Tibial nerve (tissue), 4 donors: ENCODE measurements at places on chromosomes 16 and 17. TPM values are rescaled to one million over a fixed set of nuclear protein-coding genes. Genes with fewer than 3 reads are reported as not detected.

Gene CTRB2
- 11.1 TPM for total RNA-seq

Gene PRR35
- total RNA-seq: not detected

Gene DOK4
- total RNA-seq: 33.1 TPM

Gene SKAP1
- 2.0 TPM for total RNA-seq

Gene SULT1A2
- total RNA-seq: 6.1 TPM

- no peak overlapping the region for H3K4me3 ChIP-seq
- no peak for DNase-seq
- no peaks in the 10 kb centered on the region for H3K27me3 ChIP-seq
- no peaks in the 10 kb centered on the region for H3K36me3 ChIP-seq
- H3K27ac ChIP-seq: no peak overlapping the region
Observed at GRCh38 chr17:82887255-82888164, 47.7 kb upstream of the ZNF750 start.

- no peak overlapping the region for H3K4me3 ChIP-seq
- H3K27ac ChIP-seq: no peak overlapping the region
- DNase-seq: no peak
- no peaks in the 10 kb centered on the region for H3K4me1 ChIP-seq
Observed at GRCh38 chr16:19935694-19936093, 51.0 kb upstream of the GPRC5B start.

DNA sequence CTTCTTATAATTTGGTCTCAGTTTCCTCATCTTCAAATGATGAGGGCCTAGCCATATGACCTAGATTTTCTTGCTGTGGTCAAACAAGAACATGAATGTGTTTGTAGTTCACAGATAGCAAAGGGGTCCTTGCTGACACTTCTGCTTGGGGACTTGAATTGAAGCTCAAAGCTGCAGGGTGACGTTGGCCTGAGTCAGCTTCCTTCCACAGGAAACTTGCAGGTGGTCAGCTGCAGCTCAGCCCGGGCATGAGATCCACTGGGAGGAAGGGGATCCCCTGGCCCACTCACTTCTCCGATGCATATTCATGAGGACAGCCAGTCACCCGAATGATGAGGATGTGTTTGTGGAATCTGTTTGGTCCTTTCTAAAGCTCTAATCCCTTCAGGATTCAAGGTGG, 42.6 kb upstream of the AXIN2 start:
- H3K27ac ChIP-seq: no peak overlapping the region
- DNase-seq: no peak
- H3K36me3 ChIP-seq: peaks cover 5% of the 10 kb centered on the region
- H3K4me1 ChIP-seq: no peaks in the 10 kb centered on the region
- H3K27me3 ChIP-seq: no peaks in the 10 kb centered on the region

GRCh38 chr16:62137996-62138395, 101.8 kb upstream of the CDH8 start:
- H3K4me3 ChIP-seq: no peak overlapping the region
- H3K36me3 ChIP-seq: no peaks in the 10 kb centered on the region
- no peak overlapping the region for H3K27ac ChIP-seq
- no peaks in the 10 kb centered on the region for H3K27me3 ChIP-seq
- no peak for DNase-seq

DNA sequence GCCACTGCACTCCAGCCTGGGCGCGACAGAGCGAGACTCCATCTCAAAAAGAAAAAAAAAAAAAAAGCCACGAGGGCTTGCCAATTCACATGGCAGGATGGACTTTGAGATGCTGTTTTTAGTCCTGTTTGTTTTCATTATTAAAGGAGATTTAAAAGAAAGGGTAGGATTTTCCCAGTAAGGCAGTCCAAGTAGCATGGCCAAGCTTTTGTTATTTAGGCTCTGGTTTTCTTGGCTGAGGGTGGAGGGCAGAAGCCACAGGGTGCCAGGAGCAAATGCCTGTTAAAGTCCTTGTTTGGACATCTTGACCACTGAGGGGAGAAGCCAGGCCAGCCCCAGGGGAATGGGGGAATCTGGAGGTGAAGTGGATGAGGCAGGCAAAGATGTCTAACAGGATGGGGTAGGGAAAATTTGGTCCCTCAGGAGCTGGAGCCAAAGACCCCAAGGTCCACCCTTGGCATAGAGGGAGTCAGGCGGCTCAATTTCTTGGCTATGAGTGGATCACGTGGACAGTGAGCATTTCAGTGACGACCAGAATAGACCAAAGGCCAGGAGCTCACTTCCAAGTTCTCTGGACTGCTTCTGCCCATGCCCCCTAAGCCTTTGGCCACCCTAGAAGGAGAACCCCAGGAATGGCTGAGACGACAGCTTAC, 20.8 kb upstream of the PLLP start:
- H3K4me3 ChIP-seq: no peak overlapping the region
- H3K27ac ChIP-seq: peak overlapping the region; percentile 80
- H3K4me1 ChIP-seq: peaks cover 29% of the 10 kb centered on the region
- H3K36me3 ChIP-seq: no peaks in the 10 kb centered on the region
- DNase-seq: no peak

DNA sequence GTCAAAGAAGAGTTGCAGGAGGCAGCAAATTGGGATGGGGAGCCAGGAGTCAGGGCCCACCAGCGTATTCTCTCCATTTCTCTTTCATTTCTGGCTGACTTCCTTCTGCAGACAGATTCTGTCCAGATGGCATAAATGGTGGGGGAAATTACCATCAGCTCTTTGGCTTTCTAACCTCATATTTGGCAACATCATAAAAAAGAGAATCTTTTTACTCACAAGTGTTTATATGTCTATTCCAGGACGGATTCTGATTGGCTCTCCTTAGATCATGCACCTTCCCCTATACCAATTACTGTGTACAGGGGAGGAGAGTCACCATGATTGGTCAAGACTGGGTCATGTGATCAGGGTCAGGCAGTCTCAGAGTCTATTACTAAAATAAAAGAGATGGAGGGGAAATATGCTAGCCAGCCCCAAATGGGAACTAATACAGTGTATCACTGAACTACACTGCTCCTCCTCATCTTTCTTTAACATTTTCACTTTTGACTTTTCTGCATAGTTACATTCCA, 537.1 kb upstream of the EEF2KMT start:
- no peak overlapping the region for H3K4me3 ChIP-seq
- no peaks in the 10 kb centered on the region for H3K36me3 ChIP-seq
- no peak for DNase-seq
- H3K27me3 ChIP-seq: no peaks in the 10 kb centered on the region
- no peak overlapping the region for H3K27ac ChIP-seq
- no peaks in the 10 kb centered on the region for H3K4me1 ChIP-seq

GRCh38 chr17:8192070-8192815, 2.3 kb upstream of the BORCS6 start:
- H3K4me3 ChIP-seq: peak overlapping the region; percentile 36
- no peaks in the 10 kb centered on the region for H3K27me3 ChIP-seq
- H3K36me3 ChIP-seq: no peaks in the 10 kb centered on the region
- peaks cover 43% of the 10 kb centered on the region for H3K4me1 ChIP-seq
- peak overlapping the region; percentile 99 for H3K27ac ChIP-seq
- peak; percentile 78 for DNase-seq

- no peaks in the 10 kb centered on the region for H3K4me1 ChIP-seq
- H3K27me3 ChIP-seq: no peaks in the 10 kb centered on the region
- H3K36me3 ChIP-seq: no peaks in the 10 kb centered on the region
- no peak overlapping the region for H3K4me3 ChIP-seq
- no peak for DNase-seq
- no peak overlapping the region for H3K27ac ChIP-seq
Observed at GRCh38 chr17:75921596-75921995, 16.9 kb upstream of the MRPL38 start.

- H3K36me3 ChIP-seq: no peaks in the 10 kb centered on the region
- DNase-seq: no peak
Observed at GRCh38 chr16:23183543-23183862, 958 bp downstream of the SCNN1G start.

- H3K27ac ChIP-seq: no peak overlapping the region
- no peaks in the 10 kb centered on the region for H3K36me3 ChIP-seq
- H3K27me3 ChIP-seq: no peaks in the 10 kb centered on the region
Observed at GRCh38 chr16:82358606-82359221, 188.7 kb upstream of the MPHOSPH6 start.

GRCh38 chr16:81900456-81900855, 110.8 kb downstream of the SDR42E1 start:
- no peaks in the 10 kb centered on the region for H3K4me1 ChIP-seq
- H3K27ac ChIP-seq: no peak overlapping the region
- H3K4me3 ChIP-seq: no peak overlapping the region
- no peaks in the 10 kb centered on the region for H3K36me3 ChIP-seq
- DNase-seq: no peak
- no peaks in the 10 kb centered on the region for H3K27me3 ChIP-seq

DNA sequence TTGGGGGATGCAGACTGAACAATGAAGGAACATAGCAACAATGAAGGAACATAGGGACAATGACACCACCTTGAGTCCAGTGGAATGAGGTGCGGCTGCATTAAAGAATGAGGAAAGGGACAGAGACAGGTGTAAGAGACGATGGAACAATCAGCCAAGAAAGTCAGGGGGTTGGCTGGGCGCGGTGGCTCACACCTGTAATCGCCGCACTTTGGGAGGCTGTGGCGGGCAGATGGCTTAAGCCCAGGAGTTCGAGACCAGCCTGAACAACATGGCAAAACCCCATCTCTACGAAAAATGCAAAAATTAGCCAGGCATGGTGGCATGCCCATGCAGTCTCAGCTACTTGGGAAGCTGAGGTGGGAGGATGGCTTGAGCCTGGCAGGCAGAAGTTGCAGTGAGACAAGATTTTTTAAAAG, 13.6 kb upstream of the CBFB start:
- peaks cover 8% of the 10 kb centered on the region for H3K4me1 ChIP-seq
- DNase-seq: no peak
- no peak overlapping the region for H3K27ac ChIP-seq
- H3K27me3 ChIP-seq: no peaks in the 10 kb centered on the region
- H3K36me3 ChIP-seq: no peaks in the 10 kb centered on the region

DNA sequence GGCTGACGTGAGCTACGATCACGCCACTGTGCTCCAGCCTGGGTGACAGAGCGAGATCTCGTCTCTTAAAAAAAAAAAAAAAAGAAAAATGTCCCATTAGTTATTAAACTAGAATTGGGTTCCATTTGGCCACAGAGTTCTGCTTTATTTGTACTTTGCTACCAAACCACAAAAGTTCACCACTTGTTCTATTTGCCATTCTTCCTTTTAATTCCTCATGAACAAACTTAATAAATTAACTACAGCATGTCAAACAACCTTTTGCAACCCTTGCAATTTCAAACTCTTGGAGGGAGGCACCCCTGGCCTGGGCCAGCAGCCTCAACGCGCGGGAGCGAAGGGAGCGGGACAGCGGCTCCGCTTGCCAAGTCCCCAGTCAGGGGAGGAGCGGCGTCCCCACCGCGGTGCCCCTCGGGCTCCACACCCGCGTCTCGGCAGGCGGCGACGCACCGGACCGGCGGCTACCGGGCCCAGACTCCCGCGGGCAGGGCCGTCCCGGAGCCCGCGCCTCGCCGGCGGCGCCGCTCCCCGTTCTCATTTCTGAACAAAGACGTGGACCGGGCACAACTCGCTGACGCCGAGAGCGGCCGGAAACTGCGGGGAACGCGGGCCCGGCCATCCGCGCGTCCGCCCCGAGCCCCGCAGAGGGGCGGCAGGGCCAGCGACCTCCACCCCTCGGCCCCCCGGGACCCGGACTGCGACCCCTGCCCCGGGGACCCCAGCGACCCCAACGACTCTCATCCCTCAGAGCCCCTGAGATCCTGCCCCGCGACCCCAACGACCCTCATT, 775 bp downstream of the CYTH1 start:
- H3K4me1 ChIP-seq: peaks cover 26% of the 10 kb centered on the region
- H3K27ac ChIP-seq: peak overlapping the region; percentile 99
- H3K4me3 ChIP-seq: peak overlapping the region; percentile 63
- no peak for DNase-seq

DNA sequence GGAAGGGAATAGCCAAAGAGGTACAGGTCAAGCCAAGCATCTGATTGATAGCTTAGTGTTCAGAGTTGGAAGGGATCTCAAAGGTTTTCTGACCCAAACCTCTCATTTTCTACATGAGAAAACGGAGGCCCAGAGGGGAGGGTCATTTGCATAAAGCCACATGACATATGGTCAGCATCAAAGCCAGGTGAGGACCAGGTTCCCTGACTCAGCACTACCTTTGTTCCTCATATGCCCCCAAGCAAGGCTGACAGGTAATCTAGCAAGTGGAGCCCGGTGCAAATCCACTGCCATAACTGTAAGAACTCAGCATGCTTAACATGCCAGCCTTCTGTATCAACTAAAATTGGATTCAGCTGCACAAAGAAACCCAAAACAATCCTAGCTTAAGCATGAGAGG, 28.2 kb upstream of the CCL1 start:
- no peaks in the 10 kb centered on the region for H3K36me3 ChIP-seq
- no peaks in the 10 kb centered on the region for H3K27me3 ChIP-seq
- DNase-seq: no peak
- H3K4me3 ChIP-seq: no peak overlapping the region
- no peaks in the 10 kb centered on the region for H3K4me1 ChIP-seq
- H3K27ac ChIP-seq: no peak overlapping the region

DNA sequence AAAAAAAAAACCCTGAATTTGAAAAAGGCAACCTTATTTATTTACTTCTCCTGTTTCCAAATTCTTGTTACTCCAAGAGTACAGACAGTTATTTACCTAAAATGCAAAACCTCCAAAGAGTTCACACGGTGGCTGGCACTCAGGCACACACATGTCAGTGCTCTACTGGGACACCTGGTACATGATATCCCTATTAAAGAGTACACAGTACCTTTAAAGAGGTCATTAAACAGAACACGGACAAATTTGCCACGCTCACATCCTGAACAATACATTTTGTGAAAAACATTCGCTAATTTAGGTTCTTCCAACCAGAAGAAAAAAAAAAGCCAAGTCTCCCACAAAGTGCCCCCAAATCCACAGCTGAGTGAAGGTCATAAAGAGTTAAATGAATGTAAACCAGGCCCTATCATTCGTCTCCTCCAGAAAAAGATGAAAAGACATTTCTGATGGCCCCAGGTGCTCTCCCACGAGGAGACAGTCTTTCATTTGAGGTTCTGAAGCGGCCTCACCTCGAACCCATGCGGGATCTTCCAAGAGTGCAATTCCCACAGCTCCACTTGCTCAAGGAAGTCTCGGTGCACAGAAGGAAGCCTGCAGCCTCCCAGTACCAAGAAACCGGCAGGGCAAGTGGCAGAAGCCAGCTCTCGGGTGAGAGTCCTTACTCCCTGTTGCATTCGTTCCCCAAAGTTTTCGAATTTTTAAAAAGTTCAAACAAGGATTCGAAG, 993 bp downstream of the ERN1 start:
- no peak for DNase-seq
- peaks cover 36% of the 10 kb centered on the region for H3K4me1 ChIP-seq
- H3K27me3 ChIP-seq: no peaks in the 10 kb centered on the region
- peak overlapping the region; percentile 95 for H3K4me3 ChIP-seq
